GM20000 (cell line): ENCODE measurements at places on chromosomes 4 and X.

- no peak for DNase-seq
Observed at GRCh38 chr4:6963139-6963611, 53.5 kb downstream of the TBC1D14 start.

DNA sequence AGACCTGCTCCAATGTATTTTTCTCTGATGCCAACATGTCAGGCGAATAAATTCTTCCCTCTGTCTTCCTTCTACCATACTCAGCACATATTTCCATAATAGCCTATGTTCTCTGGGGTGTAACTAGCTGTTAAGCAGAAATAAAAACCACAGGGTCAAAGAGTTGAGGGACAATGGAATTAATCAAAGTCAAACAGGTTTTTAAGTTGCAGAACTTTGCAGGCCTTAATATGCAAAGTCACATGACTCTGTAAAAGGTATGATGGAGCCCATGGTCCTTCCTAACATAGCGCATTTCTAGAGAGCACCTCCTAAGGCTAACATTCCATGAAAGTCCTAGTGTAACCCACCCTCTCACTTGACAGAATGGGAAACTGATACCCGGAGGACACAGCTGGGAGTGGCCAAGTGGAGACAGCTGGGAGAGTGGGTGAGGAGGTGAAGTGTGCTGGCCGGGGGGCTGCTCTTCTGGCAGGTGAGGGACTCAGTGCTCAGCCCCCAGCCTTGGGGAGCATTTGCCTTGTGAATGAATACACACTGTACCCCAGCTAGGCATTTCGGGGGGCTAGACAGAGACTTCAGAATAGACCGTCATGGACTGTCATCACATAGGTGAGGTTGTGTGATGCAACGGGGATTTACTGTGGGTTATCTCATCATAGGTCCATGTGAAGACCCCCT, 8.4 kb upstream of the SORCS2 start:
- DNase-seq = no peak

DNA sequence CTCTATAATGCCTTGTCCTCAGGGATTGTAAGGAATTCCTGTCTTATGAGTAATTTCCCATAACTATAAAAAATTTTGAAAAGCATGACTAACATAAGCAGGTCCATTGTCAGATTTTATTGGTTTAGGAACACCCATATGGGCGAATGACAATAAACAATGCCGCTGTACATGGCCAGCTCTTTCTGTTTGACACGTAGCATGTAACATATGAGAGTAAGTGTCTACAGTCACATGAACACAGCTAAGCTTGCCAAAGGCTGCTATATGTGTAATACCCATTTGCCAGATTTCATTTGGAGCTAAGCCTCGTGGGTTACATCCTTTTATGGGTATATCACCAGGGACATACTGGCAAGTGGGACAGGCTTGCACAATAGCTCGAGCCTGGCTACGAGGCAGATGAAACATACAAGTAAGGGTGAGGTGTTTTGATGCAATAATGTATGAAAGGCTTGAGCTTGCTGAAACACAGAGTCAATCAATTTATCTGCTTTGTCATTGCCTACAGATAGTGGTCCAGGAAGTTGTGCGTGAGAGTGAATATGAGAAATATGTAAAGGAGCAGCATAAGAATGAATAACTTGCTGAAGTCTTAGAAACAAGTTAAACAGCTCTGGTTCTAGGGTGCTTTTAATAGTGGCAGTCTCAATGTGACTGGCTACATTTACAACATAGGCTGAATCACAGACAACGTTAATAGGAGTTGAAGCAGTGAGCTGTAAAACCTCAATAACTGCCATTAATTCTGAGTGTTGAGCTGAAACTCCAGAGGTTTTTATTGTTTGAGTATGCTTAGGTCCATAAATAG, 67.4 kb upstream of the UGT2B10 start:
- no peak for DNase-seq

GRCh38 chr4:144350706-144351105, 210.2 kb upstream of the GYPA start:
- no peak for DNase-seq

GRCh38 chr4:114519368-114519767, 79.2 kb upstream of the UGT8 start:
- no peak for DNase-seq

- DNase-seq = no peak
Observed at GRCh38 chr4:53583513-53583912, 7.8 kb downstream of the LNX1 start.

- no peak for DNase-seq
Observed at GRCh38 chrX:84168095-84168494, 19.9 kb downstream of the RPS6KA6 start.

- DNase-seq = no peak
Observed at GRCh38 chr4:120158046-120158445, 91.4 kb upstream of the MAD2L1 start.

GRCh38 chr4:24595659-24596058, 11.3 kb upstream of the DHX15 start:
- DNase-seq = no peak

DNA sequence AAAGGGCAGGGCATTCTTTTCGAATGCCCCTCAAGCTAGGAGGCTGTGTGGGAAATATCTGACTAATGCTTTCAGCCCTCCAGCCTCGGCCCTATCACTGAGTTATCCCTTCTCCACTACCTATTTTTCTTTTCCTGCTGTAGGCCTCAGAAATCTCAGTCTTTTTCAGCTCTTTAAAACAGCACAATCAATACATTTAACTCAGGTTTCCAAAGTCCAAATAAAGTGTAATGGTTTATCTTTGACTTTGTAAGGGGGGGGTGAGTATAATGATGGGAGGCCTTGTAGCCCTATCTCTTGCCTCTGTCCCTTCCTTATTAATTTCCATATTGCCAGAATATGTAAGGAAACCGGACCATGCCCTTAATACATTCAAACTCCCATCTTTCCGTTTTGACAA, 1.6 kb upstream of the WNK3 start:
- DNase-seq = no peak

- no peak for DNase-seq
Observed at GRCh38 chr4:120144634-120145033, 78.0 kb upstream of the MAD2L1 start.

GRCh38 chr4:54687887-54688841, 30.4 kb downstream of the KIT start:
- DNase-seq = no peak

DNA sequence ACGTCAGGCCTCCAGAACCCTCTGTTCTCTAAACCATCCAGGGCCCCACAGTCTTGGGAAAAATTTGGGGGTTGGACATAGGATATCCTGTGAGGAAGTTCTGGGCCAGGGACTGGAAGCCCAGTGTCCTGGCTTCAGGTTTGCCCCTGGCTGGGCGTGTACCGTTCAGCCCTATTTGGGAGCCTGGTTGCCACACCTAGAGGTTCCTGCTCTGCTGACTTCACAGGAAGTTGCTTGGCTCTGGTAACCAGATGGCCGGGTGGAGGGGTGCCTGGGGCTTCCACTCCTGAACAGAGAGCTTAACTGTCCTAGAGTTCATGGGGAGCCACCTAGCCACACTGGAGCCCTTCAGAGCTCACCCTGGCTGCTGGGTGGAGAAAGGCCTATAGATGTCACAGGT, 1.1 kb downstream of the TAFAZZIN start:
- DNase-seq = peak; percentile 18

- DNase-seq = no peak
Observed at GRCh38 chrX:131728295-131729145, 184.6 kb downstream of the OR13H1 start.

DNA sequence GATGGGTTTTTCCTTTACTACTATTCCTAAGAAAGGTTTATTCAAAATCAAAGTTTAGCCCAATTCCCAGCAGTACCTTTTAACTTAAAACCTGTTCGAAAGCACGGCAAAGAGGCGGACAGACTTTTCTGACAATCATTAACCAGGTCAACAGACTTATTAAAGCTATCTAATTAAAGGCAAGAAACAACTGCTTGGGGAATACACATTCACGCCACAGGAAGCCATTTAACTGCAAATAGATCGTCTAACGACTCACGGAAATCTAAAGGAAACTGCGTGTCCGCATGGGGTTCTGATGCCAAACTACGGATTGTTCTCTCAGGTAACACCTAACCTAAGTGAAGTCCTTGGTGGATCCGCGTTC, 663 bp upstream of the USP53 start:
- DNase-seq = no peak

DNA sequence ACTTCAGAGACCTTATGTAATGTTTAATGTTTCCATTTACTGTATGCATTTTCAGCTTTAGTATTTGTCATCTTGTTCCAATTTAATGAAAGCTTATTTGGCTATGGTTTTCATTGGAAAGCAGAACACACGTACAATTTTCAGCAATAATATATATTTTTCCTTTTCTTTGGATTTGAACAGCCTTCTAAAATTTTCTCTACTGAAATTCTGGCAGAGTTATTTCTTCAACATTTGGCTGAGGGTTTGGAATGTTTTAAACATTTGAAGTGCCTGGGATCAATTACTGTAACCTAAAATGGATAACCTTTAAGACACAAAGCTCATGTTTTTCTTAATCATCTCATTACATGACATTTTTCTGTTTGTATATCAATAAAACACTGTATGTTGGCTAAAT, 156.9 kb downstream of the TENM3 start:
- no peak for DNase-seq

DNA sequence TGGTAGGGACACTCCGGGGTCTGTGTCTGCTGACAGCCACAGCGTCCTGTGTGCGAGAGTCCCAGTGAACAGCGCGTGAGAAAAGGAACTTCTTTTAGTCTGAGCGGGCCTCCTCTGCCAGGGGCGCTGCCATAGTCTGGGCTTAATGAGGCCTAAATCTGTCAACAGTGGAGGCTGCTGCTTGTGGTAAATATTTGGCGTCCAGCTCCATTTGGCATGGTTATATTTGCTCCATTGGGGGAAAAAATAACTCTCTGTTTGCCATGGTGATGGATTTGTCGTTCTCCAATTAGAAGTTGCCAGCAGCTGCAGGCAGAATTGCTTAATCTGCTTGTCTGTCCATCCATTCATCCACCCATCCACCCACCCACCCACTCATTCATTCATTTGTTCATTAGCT, 71.4 kb upstream of the PSAPL1 start:
- DNase-seq = no peak

- DNase-seq = no peak
Observed at GRCh38 chrX:53281321-53281822, at the start of gene IQSEC2. TSS of gene IQSEC2 (minus strand) at chrX:53281584.

- no peak for DNase-seq
Observed at GRCh38 chr4:1204286-1204827, 32.0 kb upstream of the SPON2 start.

- peak; percentile 82 for DNase-seq
Observed at GRCh38 chr4:38523524-38524448, 140.2 kb upstream of the KLF3 start.

DNA sequence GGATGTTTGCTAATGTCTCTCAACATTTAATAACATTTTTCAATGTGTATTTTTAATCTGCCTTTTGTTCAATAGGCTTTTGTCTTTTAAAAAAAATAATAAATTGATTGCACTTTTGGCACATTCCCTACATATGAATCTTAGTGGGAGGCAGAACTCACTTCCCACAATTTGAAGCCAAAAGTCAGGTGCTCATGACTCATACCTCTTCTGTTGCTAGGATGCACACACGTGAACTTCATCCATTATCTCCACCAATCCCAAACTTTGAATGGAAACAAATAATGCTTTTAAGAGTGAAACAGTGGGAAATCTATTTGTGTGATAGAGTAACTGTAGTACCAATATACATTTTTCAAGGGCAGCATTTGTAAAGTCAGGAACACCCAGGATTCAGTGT, 260.5 kb downstream of the IQCM start:
- no peak for DNase-seq

GRCh38 chr4:111115881-111116280, 493.0 kb upstream of the PITX2 start:
- DNase-seq = no peak

GRCh38 chrX:18714910-18715309, 7.5 kb downstream of the PPEF1 start:
- no peak for DNase-seq

DNA sequence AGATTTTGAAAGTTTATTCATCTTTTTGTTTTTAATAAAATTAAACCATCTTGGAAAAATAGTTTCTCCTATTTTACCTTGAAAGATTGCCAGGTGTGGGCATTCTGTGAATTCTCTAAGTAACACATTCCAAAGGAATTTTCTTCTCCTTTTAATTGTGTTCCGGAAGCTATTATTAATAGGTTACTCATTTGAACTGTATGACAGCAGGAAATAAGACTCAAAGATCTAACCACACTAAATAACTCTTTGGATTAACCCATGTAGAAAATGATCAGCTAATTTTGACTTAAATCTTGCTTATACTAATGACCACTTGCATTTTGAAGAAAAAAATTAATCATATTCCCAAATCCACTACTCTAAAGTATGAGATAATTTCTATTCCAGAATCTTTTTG, 17.6 kb upstream of the CCNI start:
- no peak for DNase-seq

- DNase-seq = no peak
Observed at GRCh38 chrX:65755786-65756185, 88.3 kb downstream of the MSN start.
